ENCODE measurements at places on chromosomes 2 and 18.

DNA sequence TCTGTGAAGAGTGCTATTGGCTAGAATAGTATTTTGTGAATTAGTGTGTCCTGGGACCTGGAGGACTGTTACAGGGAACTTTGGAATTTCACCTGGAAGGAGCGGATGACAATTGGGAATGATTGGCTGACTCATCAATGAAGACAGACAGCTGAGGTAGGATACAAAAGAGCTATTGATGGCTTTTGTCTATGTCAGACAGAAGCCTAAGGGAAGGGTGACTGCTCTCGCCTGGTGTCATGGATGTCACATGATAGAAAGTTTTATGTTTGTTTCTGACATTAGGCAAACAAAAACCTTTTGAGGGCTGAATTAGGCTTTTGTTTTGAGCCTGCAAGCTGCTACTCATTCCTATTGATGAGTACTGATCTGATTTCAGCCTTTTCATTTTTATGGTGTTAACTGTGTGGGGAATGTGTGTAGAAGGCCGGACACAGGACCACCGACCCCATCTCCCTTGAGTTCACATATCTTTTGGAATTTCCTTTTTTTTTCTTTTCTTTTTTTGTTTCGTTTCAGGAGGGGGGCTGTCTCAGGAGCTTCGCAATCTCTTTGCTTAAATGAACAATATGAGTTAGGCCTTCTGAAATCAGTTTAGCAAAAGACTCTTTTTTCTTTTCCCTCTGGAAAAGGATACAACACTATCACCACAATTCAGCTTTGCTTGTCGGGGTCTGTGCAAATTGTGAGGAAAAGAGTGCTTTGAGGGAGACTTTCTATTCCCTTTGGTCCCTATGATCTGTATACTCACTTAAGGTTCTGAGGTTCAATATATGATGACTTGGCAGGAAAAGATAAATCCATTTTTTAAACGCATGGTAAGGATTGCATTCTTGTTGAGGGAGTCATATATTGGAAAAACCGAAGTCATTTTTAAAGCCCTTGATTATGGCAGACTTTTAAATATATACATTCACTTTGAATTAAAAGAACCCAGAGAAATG is 207.9 kb upstream of the FIGN start:
- DNase-seq = no peak

GRCh38 chr2:158806941-158807340 is 11.8 kb downstream of the DAPL1 start:
- DNase-seq = no peak

DNA sequence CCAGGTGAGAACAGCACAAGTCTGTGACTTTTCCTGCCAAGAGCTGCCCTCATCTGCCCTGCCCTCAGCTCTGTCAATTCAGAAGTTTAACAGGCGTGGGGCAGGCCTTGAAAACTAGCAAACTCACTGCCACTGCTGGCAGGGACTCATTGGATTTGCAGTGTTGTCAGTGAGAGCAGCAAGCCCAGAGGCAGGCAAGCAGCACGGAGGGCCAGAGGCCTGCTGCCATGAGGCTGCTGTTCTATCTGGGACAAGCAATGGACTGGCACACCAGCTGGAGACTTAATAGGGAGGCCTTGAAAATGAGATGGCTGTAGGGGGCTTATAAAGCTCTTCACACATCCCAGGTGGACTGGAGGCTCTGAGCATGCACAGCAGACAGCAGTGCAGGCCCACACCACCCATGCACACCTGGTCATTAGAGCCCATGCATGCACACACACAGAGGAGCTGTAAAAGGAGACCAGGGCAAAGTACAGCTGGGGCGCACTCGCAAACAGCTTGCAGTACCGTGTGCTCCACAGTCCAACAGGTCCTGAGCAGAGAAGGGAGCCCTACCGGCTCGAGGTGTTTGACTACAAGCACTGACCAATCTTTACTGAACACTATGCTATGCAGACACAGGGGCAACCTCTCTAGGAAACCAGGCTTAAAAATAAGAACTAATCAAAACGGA is 28.7 kb downstream of the MGAT4A start:
- DNase-seq = no peak

- no peak for DNase-seq
These were observed 38.0 kb upstream of the TACR1 start for GRCh38 chr2:75237296-75237695.

GRCh38 chr2:138036522-138036921 is 72.2 kb downstream of the HNMT start:
- no peak for DNase-seq

- no peak for DNase-seq
These were observed 110.0 kb upstream of the STON1 start for GRCh38 chr2:48419884-48420511.

- no peak for DNase-seq
These were observed 12.8 kb upstream of the NEU4 start for GRCh38 chr2:241796209-241796608.

DNA sequence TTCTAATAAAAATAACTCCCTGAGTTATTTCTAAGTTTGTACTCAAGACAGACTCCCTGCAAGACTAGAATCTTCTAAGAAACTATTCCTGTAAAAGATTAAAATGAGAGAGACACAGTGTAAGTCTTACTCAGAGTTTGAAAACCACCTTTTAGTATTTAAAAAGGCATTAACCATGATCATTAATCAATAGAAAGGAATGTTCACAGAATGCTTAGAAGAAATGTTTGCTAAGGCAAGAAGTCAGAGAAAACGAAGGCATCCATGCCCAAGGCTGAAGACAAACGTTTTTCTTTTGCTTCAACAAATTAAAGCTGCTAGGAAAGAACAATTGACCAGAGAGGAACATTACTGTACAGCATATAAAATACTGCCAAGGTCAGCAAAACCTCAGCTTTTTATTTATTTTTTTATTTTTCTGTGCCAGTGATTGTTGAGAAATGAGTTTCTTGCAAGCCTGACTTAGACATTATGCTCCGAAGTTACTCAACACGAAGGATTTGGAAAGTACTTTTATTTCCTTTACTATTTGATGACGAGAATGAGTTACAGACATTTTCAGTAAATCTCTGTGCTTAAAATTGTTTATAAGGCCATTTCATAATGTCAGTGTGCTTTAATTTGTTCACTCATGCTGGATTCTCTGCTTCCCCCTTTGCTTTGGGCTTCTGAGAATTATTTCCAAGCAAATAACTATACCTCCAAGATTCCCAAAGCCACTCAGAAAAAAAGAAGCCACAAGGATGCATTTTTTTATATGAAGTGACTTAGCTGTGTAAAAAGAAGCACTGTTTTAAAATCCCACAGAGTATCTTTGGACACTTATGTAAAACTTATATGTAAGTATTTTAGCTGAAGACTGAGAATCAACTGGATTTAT is 20.5 kb downstream of the RND3 start:
- DNase-seq = no peak

GRCh38 chr2:59171019-59171418 is 929.9 kb upstream of the FANCL start:
- no peak for DNase-seq

GRCh38 chr2:6771634-6772611 is 93.8 kb downstream of the CMPK2 start:
- no peak for DNase-seq

DNA sequence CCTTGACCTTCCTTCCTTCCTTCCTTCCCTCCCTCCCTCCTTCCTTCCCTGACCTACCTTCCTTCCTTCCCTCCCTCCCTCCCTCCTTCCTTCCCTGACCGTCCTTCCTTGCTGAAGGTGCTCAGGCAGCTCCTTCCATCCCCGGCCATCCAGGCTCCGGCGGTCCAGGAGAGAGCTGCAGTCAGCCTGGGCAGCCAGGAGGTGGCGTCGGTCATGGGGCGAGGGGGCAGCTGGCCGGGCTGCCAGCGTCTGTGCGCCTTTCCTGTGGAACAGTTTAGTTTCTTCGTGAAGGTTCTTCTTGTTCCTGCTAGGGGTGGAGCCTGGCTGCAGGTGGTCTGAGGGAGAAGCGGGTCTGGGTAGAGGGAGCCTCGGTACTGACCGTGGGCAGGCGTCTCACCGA is 15.7 kb downstream of the GPR35 start:
- no peak for DNase-seq

DNA sequence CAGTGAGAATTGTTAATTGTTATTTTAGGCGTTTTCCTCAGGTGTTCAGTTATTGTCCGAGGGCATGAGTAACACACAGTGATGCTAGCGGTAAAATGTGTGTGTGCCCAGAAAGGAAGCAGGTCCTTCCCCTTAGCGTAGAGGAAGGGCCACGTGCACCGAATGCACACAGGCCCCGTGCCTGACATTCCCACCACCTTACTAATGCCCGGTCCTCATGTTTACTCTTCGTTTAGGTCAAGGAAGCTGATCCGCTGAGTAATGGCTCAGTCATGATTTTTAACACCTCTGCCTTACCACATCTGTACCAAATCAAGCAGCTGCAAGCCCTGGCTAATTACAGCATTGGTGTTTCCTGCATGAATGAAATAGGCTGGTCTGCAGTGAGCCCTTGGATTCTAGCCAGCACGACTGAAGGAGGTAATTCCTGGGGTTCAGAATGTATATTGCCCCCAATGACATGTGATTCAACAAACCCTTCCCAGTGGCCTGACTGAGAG is 76.7 kb downstream of the MERTK start:
- no peak for DNase-seq

DNA sequence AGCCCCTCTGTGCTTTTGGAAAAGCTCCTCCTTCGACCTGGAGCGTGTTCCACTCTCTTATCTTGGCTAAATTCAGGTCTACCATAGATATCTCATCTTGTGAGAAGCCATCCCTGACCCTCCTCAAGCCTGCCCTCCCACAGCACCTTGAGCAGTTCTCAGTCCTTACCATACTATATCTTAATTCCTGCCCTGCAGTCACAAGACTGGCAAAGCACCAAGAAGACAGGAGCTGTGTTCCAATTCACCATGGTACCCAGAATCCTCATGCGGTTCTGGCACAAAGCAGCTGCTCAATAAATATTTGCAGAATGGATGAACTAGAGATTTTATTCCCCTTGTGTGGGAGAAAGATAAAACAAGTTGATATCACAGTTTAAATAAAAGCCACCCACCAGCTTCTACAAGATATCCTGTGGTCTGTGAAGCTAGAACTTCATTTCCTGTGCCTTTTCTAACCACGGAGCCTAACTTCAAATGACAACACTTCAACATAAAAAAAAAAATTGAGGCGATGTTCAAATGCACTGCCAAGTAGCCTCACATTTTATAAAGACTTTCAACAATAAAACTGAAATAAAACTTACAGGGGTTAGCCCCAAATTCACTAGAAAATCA is 19.5 kb downstream of the MARCHF4 start:
- DNase-seq = no peak

DNA sequence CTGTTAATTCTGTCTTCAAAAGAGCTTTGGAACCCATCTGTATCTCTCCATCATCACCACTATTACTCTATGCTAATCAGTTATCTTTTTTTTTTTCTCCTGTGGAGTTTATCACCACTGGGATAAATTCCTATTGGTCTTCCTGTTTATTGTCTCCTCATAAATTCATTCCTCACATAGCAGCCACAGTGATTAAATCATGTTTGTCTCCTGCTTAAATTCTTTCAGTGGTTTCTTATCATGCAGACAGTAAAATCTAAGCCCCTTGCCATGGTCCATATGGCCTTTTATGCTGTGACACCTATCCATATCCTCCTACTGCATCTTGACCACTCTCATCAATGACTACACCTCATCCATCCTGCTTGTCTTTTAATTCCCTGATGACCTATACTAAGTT is 239.8 kb upstream of the ZEB2 start:
- no peak for DNase-seq

- no peak for DNase-seq
These were observed 287.5 kb upstream of the SALL3 start for GRCh38 chr18:78692105-78692504.

DNA sequence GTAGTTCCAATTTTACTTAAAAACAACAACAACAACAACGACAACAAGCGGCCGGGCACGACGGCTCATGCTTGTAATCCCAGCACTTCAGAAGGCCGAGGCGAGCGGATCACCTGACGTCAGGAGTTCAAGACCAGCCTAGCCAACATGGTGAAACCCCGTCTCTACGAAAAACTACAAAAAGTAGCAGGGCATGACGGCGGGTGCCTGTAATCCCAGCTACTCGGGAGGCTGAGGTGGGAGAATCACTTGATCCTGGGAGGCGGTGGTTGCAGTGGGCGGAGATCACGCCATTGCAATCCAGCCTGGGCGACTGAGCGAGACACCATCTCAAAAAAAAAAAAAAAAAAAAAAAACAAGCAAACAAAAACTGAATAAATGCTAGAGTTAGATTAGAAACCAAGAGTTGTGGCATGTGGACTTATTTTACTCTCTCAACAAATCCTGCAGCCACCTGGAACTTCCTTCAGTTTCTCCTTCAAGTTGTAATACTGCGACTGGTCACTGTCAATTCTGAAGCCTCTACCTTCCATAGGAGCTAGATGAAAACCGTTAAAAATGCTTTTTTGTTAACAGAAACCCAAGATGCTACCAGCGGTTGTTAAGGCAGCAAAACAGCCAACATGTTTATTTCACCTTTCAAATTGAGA is 1.3 kb downstream of the ATP5F1A start:
- DNase-seq = no peak

DNA sequence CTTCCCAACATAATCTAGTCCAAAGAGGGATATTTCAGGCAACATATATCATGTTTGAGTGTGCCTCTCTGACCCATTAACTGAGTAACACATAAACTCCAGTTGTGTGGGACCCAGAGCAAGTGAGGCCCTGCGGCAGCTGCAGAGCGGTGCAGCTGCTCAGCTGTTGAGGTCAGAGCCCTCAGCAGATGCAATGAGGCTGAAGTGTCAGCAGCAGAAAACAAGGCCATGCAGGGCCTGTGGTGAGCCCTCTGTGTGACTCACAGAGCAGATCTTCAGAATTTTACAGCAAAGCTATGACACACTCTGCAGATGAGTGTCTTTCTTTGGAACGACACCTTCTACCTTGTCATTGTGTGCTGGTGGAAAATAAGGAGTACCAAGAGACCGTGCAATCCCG is 168.5 kb downstream of the CBLN2 start:
- no peak for DNase-seq

GRCh38 chr2:61178603-61179545 is 16.9 kb downstream of the C2orf74 start:
- no peak for DNase-seq

DNA sequence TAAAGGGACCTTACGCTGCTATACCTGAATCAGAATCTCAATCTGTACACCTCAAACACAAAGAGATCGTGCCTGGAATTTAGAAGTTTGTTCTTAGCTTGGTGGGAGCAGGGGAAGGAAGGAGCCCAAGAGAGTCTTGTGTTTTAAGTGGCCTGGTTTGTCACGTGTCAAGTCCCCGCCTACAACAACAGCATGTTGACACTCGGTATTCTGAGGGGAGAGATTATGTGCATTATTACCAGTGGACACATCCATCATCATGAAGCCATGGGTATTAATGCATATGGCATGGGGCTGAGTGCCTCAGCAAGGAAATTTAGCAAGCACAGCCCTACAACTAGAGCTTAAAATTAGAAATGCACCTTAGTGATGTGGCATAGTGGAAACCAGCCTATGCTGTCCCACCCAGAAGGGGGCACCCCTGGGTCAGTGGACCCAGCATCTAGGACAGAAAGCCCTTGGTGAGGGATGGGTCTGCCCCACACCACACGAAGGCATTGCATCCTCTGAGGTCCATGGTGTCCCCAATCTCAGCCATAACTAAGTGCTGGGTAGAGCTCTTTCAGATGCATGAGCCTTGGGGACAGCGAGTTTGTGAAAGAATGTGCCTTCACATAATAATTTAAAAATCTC is 138.7 kb downstream of the MGAT5 start:
- DNase-seq = no peak

- DNase-seq = no peak
These were observed 403.3 kb upstream of the SMIM21 start for GRCh38 chr18:75830828-75831227.
